ENCODE measurements at places on chromosomes 2 and 18.
A peak's percentile ranks its signal among the peaks of the same experiment; 100 is the strongest.

DNA sequence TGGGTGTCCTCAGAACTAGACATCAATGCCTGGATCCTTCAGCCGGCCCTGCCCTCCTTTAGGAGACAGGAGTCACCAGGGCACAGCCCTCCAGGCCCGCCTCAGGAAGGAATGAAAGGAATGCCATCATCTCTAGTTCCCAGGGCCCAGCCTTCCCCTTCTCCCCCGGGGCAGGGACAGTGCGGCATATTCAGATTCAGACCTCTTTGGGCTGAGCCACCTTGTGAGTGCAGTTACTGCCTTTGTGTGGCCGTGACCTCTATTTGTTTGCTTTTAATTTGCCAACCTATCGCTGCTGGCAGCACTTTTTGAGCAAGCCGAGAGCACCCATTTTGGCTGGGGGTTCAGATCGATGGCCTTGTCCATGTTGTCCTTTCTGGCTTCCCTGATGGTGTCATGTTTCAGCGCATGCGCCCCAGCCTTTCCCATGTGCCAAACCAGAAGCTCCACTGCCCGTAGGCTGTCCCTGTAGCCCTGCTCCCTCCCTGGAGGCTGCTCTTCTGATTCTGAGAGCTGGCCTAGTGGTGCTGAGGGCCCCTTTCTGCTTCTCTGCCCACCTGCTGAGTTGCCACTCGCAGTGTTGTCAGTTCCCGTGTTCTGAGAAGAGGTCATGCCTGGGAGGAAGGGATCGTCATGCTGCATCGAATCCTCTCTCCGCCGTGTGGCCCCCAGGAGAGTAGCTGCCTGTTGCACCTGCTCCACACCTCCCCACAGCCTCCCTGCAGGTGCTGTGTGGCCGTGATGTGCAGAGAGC, 10.9 kb downstream of the ANKRD23 start:
- DNase-seq = peak; percentile 42

DNA sequence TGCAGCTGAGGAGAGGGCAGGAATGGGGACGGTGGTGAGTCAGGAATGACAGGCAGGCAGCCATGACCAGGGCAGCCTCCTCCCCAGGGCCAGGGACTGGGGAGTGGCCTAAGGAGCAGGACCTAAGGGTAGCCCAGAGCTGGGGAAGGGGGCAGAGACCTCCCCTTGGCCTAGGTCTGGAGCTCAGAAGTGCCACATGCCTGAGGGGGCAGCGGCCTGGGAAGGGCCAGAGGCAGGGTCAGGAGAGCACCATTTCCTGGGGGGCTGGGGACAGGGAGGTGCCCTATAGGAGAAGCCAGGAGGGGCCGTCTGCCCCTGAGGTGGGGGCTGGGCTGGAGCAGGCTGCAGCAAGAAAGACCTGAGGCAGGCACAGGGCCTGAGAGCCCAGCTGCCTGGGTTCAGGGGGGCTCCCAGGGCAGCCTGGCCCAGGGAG, 20.9 kb downstream of the CFLAR start:
- no peak for DNase-seq

- no peak for DNase-seq
These were observed 22.6 kb downstream of the CHMP1B start for GRCh38 chr18:11873670-11874340.

DNA sequence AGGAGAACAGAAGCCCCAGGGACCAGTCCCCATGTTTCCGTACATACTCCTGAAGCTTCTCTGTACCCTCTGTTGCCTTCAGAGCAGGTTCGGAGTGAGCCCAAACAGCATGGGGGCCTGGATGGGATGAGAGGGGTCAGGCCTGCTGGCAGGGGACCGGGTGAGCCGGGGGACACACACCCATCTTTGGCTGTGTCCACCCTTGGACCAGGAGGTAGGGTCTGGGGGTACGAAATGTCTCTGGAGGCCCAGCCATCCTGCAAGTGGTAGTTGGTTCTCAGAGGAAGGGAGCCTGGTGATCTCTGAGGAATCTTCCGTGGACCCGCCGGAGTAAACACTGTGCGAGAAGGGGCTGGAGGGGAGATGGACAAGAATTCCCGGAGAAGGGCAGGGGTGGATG, 15.3 kb downstream of the FBLN7 start:
- no peak for DNase-seq

GRCh38 chr18:44171301-44171700, 509.4 kb upstream of the SETBP1 start:
- DNase-seq = no peak

- no peak for DNase-seq
These were observed 4.3 kb downstream of the MYL12A start for GRCh38 chr18:3251963-3252277.

- peak; percentile 1 for DNase-seq
These were observed 155.0 kb upstream of the SLC8A1 start for GRCh38 chr2:40606862-40607261.

- DNase-seq = no peak
These were observed 46.1 kb downstream of the EDAR start for GRCh38 chr2:108942888-108943287.

GRCh38 chr2:172698041-172698863, 37.4 kb upstream of the RAPGEF4 start:
- DNase-seq = peak; percentile 89

DNA sequence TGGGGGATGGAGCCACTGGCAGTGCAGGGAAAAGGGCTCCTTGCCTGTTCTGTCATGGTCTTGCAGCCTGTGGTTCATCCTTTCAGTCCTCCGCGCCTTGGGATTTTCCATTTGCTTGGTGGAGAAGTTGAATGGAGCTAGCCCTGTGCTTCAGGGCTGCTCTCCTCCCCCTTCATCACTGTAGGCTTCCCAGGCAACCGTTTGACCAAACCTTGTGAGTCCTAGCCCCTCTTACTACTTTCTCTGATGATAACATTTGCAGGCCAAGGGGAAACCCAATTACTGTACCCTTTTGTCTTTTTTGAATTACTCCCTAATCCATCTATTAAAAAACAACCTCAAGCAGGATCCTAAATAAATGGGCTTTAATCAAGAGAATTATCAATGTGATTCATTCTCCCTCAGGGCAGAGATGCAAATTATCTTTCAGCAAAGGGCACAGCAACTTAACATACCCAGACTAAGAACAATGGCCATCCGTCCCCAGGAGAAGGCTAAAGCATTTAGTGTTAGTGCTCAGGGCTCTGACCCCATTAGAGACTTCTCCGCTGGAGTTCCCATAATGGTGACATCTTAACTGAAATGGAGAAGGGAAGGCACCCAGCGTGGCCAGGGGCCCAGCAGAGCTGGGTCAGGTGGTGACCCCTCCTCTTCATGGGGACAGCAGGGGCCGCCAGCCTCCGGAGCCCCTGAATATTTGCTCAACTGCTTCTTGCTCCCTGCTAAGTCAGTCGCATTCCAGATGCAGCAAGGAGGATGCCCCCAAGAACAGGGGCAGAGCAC, 40.7 kb downstream of the RHOB start:
- DNase-seq = no peak

DNA sequence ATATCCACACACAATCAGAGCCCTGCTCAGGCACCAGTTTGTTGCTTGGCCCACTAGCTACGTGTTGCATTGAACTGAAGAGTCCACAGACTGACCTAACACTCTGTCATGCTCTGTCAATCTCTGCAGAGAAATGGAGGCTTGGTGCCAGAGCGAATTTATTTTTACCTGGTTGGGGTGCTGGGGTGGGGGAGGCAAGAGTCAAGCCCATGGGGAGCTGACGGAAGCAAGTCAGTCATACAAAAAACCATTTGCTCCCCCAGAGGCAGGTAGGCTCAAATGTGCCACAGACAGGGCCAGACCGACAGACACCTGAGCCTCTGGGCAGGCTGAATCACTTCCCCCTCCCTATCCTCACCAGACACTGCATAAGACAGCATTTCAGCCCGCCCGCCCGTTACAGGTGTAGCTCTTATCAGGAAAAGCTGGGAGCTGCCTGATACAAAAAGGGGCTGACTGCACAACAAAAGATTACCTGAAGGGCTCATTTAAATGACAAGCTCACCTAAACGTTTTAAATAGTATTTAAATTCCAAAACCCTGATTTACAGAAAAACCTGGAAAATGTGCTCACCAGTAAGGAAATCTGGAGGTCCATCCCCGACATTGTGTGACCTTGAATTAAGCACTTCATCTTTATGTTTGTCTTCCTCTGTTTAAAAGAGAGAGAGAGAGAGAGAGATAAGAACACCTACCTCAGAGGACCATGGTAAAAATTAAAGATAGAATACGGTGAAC, 2.1 kb upstream of the PCBP1 start:
- no peak for DNase-seq

DNA sequence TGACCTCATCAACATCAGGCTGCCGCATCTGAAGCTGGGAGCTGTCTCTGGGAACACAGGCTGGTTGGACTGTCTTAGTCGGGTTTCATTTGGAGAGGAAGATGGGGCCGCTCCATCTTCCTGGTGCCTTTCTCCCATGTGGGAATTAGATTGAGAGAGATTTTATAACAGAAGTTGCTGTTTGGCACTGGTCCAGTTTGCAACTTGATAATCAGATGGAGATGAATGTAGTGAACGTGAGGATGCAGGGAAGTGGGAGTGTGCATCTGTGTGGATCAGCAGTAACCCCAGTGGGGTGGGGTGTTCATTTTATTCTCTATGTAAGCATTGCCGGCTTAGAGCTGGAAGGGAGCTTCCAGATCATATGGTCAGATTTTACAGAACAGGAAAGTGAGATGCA, 250.9 kb downstream of the DCDC2C start:
- no peak for DNase-seq

DNA sequence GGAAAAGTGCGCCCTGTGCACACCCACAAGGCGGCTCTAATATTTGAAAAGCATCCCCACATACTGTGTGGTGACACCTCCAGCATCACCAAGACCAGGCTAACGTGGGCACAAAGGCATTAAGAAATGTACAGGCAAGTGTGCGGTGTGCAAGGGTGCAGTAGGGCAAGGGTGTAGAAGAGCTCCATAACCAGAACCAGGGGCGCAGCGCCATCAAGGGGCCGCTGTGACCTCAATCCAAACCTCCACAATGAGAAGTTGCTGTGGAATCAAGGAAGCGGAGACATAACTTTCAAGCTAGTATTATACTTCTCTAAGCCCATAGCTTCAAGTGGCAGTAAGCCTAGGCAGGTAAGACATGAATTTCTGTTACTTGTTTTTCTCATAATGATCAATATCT, 13.0 kb downstream of the L3MBTL4 start:
- no peak for DNase-seq

DNA sequence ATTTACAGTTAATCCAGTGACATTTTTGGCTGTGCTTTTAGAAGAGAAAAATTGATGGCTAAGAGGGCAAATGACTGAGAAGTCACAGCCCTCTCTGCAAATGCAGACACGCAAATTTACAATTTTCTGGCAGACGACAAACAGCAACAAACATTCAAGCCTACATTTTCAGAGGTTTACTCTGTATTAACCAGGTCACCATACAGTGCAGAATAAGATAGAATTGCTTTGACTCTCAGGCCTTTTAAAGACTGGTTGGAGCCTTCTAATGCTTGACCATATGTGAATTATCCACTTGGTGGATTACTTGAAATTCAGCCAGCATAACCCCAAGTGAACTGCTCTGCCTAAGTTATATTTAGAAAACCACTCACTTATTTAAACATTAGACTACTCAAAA, 280.9 kb upstream of the STON1 start:
- peak; percentile 72 for DNase-seq

DNA sequence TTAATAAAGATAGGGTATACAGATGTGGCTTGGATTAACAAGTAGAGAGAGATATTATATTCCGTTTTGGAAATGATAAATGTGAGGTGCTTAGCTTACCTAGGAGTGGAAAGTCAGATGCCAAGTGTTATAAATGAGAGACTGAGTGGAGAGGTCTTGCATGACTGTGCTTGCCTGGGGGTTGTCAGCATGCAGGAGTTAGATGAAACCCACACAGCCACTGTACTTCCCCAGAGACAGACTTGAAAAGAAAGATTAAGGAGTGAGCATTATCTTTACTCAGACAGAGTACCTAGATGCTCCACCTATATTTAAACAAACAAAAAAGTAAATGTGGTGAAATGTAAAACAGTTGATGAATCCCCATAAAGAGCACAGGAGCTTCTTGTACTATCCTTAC, 482.7 kb downstream of the RIT2 start:
- no peak for DNase-seq
